ENCODE measurements at places on chromosomes 12 and 14. TPM values are rescaled to one million over a fixed set of nuclear protein-coding genes. Genes with fewer than 3 reads are reported as not detected.

DNA sequence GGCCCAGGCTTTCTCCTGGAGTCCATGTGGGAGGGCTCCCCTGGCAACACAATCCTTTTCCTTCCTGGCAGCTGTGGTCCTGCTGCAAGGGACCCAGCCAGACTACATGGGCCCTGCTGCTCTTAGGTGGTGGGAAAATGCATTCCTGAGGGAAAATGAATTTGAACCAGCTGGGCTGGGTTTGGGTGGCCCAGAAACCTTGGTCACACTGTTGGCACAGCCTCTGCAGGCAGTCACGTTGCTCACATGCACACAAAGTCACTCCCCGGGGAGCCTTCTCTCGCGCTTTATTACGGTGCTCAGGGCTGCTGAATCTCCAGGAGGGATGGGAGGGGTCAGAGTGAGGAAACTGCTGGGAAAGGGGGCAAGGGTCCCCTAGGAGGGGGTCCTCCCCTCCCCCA, 17.2 kb downstream of the PLEKHG3 start:
- no peak for DNase-seq

DNA sequence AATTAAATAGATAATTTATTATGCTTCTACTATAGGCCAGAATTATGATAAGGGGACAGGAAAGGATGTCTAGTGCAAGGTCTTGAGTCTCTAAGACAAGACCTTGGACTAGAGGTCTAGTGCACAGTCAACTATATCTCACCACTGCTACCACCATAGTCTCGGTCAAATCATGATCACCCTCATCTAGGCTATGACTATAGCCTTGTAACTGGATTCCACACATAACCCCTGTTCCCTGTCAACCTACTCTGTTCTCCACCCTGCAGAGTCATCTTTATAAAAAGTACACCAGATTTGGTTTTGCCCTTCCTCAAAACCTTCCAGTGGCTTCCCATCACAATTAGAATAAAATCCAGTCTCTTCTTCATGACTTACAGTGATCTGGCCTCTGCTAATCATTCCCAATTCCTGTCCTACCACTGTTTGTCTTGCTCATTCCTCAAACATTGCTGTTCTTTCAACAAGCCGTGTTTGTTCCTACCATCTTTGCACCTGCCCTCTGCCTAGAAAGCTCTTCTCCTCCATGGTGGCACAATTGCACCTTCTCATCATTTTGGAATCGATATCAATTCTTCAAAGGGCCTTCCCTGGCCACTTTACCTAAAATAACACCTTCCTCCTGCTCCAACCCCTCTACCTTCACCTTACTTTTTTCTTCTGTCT, 169.4 kb downstream of the FOXN3 start:
- DNase-seq: no peak

- no peak for DNase-seq
These were observed 150.1 kb upstream of the DIO3 start for GRCh38 chr14:101411151-101411550.

DNA sequence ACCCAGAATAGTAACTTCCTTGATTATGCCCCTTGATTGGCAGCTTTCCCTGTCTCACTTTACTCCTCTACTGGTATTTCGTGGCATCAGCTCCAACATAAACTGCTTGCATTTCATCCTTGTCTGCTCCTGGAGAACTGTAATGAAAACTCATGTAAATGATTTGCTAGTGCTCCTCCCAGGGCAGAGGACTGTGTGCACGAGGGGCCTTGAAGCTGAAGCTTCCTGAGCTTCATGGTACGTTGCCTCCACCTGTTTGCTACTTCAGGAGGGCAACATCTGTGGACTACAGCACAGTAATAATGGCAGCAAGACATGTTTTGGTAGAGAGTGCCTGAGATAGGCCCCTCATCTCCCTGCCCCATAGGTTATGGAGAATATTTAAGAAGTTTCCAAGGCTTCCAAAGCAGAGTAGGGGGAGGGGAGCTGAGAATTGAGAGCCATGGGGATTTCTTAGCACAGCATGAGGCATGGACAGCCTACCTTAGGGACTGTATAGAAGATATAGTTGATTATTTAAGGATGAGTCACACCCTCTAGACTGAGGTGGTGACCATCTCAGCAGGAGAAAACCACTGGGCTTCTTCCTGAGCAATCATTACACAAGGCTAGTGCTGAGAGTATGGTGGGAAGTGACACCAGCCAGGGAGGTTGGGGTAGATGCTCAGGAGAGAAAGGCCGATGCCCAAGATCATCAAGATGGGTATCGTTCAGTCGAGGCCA, 29.5 kb downstream of the CCDC198 start:
- peak; percentile 23 for DNase-seq

DNA sequence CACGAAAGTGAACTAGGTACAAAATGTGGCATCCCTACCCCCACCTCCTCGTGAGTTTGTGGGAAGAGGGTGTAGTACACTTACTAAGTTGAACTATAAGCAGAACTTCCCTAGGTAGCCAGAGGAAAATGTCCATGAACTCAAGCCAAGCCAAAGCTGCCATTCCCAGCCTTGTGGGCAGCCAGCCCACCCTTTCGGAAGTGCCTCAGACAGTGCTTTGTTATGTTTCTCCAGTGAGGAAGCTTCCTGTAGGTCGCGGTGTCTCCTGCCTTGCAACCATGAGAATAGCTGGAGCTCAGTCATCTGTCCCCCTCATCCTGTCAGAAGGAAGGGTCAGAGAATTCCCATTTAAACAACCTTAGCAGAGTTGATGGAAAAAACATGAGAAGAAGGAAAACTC, 266.9 kb downstream of the DUSP6 start:
- DNase-seq: no peak

GRCh38 chr12:28540324-28540714, 350.1 kb downstream of the CCDC91 start:
- DNase-seq: no peak

DNA sequence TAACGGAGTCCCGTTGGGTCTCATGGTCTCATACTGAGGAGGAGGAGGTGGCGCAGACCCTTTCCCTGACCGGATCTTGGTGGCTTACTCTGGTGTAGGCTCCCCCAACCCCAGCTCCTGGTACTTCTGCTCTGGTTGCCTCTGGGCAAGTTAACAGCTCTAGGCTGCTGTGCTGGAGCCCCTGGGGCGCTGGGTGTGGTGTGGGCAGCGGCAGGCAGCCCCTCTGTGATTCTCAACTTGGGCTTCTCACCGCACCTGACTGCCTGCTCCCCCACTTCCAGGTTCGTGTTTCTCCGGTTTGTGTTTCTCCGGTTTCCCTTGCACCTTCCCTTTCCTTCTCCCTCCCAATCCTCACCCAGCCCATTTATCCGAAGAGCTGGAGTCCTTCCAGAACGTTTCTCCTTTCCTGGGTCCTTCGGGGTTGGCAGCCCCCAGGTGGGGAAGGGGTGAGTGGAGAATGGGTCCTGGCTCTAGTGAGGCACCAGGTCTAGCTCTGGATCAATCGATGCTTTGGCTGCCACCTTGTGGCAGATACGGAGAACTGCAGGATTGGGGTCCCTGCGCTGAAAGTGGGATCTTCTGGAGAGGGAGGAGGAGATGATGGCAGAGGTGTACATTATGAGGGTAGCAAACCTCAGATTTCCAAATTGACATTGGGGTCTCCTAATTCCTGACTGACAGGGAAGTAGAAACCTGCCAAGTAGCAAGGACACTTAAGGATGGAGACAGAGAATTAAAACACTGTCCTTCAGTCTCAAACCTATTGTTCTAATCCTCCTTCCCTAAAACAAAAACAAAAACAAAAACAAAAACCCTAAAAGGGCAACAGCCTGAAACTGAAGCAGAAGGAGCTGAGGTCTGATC, 8.3 kb downstream of the CISTR start:
- peak; percentile 78 for DNase-seq

GRCh38 chr12:20524113-20524512, 155.8 kb downstream of the PDE3A start:
- no peak for DNase-seq

DNA sequence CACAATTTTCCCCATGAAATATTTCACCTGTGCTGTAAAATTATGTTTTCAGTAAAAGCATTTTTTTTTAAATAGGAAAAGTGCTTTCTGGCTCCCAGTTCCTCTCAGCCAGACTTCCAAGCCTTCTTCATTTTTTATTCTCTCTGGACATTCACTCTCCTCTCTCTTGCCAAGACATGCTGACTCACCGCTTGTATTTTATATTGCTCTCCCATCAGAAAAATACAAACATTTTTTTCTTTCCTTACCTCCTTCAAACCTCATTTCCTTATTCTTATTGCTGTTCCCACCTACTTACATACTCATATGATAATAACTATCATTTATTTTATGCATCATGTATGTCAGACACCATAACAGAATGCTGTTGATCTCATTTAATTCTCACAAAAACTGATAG, 37.7 kb upstream of the ZNF641 start:
- DNase-seq: no peak

DNA sequence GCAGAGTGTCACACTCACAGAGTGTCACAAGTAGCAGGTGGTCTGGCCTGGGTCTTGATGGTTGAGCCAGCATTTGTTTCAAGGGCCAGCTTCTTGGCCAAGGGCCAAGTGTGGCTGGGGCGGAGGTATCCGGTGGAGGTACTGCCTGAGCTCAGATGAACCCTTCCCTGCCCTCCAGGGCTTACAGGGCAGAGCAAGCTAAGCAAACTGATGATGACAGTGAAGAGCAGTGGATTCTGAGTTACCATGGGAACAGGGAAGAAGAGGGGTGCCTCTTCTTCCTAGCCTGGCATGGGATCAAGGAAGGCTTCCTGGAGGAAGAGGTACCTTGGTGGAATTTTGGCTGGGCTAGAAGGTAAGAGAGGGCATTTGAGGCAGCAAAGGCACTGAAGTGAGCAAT, 35.7 kb downstream of the MVK start:
- DNase-seq: no peak

GRCh38 chr12:22238211-22238610, 96.3 kb downstream of the ST8SIA1 start:
- no peak for DNase-seq

- no peak for DNase-seq
These were observed 15.7 kb upstream of the KCNA1 start for GRCh38 chr12:4894019-4894418.

Gene VWF
- 0.20 TPM for total RNA-seq

Gene ZNF26
- total RNA-seq: 15.2 TPM

Gene LMNTD1
- not detected for total RNA-seq

Gene NKX2-1
- 2.7 TPM for total RNA-seq

Gene SPX
- total RNA-seq: 1.3 TPM

Gene HOXC10
- 0.60 TPM for total RNA-seq

Gene DLK1
- total RNA-seq: 1,378 TPM

Gene KANSL2
- 33.3 TPM for total RNA-seq

Gene TDRD9
- 2.2 TPM for total RNA-seq

Gene PIP4K2C
- 30.0 TPM for total RNA-seq

Gene KRT82
- total RNA-seq: not detected

Gene TC2N
- 72.6 TPM for total RNA-seq

Gene SCNN1A
- 21.7 TPM for total RNA-seq
